ENCODE measurements at places on chromosomes 6 and 20.

GRCh38 chr20:6053776-6054688 lies at the start of gene LRRN4:
Gene LRRN4 (minus strand): TSS chr20:6054060. CDS start chr20:6052799, 1,261 bp downstream.
- DNase-seq, result no peak

DNA sequence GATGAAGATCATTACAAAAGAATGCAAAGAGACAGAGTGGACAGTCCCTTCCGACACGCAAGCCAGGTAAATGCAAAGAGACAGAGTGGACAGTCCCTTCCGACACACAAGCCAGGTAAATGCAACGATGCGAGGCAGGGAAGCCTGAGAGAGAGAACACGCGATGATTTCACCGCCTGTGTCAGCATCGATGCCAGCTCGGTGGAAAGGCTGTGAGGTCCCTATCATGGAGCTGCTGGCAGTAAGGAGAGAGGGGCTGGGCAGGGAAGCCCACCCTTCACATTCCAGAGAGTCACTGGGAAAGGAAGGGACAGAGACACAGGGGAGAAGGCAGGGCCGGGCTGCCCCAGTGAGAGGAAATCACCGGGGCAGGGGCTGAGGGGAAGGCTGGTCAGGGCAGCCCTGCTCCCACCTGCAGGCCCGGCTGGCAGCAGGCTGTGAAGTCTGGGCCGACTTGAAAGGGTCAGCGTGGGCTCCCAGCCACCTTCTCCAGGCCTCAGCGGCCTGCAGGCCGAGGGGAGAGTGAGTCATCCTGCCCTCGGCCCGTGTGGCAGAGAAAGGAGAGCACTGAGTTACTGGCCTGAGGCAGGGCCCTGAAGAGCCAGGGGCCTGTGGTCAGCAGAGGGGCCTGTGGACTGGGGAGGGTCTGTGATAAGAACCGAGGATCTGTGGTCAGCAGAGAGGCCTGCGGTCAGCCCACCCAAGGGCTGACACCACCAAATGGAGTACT lies 80.4 kb downstream of the DACT2 start:
- DNase-seq, result no peak

- no peak for DNase-seq
These were observed 3.1 kb downstream of the METTL24 start for GRCh38 chr6:110355022-110355421.

- DNase-seq, result no peak
These were observed 65.2 kb upstream of the RSPO3 start for GRCh38 chr6:127053032-127053874.

GRCh38 chr6:116596815-116597214 lies 19.5 kb upstream of the RSPH4A start:
- no peak for DNase-seq

DNA sequence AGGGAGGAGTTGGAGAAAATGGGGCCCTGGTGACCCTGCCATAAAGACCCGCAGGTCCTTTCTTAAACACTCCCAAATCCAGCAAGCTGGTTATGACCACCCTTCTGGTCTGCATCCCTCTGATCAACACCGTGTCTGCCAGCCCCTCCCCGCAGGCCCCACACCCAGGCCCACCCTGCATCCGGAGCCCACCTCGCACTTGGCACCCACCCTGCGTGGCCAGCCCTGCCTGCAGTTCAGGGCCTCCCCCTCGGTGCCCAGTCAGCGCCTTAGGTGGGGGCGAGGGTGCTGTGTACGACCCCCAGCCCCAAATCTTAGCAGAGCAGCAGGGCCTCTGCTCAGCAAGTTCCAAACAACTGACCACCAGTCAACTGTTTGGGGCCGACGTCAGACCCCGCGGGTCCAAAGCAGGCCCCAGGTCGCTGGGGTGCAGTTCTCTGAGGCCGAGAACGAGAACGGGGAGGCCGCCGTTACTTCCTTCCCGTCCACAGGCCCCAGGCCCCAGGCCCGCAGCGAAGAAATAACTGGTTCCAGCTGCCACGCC lies 1.2 kb downstream of the ACSS1 start:
- DNase-seq, result no peak

DNA sequence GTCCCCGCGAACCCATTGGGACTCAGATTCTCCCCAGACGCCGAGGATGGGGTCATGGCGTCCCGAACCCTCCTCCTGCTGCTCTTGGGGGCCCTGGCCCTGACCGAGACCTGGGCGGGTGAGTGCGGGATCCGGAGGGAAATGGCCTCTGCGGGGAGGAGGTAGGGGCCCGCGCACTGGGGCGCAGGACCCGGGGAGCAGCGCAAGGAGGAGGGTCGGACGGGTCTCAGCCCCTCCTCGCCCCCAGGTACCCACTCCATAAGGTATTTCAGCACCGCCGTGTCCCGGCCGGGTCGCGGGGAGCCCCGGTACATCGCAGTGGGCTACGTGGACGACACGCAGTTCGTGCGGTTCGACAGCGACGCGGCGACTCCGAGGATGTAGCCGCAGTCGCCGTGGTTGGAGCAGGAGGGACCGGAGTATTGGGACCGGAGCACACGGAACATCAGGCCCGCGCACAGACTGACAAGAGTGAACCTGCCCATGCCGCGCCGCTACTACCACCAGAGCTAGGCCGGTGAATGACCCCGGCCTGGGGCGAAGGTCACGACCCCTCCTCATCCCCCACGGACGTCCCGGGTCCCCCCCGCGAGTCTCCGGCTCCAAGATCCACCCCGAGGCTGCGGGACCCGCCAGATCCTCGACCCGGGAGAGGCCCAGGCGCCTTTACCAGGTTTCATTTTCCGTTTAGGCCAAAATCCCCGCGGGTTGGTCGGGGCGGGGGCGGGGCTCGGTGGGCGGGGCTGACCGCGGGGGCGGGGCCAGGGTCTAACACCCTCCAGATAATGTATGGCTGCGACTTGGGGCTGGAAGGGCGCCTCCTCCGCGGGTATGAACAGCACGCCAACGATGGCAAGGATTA lies 15.7 kb upstream of the HLA-A start:
- no peak for DNase-seq

DNA sequence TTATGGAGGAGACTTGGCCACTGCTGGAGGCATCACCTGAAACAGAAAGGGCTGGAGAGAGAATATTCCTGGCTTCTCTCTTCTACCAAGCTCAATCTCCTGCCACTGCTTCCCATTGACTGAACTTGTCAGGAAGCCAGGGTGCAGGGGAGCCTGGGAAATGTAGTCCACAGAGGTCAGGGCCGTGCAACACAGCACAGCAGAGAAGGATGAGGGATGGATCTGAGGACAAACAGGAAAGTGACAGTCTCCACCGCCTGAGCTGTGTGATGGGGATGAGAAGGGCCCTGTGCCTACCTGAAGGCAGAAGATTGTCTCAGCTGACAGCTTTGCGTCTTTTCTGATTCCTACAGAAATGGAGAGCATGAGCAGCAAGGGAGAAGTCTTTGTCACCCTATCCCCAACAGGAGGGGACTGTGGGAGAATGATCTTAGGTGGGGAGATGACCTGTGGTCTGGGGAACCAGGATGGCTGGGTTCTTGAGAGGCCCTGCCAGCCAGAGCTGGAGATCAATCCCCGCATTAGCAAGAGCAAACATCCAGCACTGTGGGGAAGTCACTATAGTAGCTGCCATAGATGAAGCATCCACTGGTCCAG lies 114.2 kb downstream of the SNX5 start:
- DNase-seq, result no peak

GRCh38 chr20:3731944-3732326 lies 550 bp upstream of the HSPA12B start:
- no peak for DNase-seq

- DNase-seq, result no peak
These were observed 903 bp downstream of the CNKSR3 start for GRCh38 chr6:154509421-154510143.

- no peak for DNase-seq
These were observed 32.3 kb upstream of the DUSP22 start for GRCh38 chr6:259901-260508.

DNA sequence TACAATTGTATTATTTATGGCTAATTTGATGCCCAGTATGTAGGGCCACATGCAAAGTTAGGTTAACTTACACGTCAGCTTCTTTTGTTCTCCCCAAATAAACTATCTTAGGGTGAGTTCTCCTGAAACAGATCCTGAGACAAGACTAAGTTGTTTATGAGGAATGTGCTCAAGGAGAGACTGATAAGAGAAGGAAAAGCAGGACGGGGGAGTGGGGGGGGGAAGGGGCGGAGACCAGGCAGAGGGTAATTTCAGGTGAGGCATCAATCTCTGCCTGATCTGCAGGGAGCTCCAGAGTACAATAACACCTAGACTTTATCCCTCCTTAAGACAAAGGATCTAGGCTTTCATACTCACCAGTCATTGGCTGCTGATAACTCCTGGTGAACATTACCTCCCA lies 220.6 kb upstream of the BTBD3 start:
- DNase-seq, result no peak

GRCh38 chr20:63696628-63697356 lies at the start of gene TNFRSF6B:
Gene TNFRSF6B (plus strand): TSS chr20:63696652. CDS start chr20:63696768, 116 bp downstream.
- DNase-seq, result no peak

DNA sequence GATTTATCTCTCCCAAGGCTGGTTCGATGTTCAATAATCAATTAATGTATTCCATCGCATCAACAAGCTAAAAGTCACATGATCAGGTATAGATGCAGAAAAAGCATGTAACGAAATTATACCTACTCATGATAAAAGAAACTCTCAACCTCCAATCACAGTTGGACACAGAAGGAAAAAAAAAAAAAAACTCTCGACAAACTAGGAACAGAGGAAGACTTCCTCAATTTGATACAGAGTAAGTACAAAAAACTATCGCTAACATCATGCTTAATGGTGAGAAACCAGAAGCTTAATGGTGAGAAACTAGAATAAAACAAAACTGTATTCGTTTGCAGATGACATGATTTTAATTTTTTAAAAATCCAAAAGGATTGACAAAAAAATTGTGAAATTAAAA lies 62.0 kb upstream of the SMIM29 start:
- DNase-seq, result no peak

GRCh38 chr6:157246048-157246630 lies 77.2 kb downstream of the TMEM242 start:
- no peak for DNase-seq

GRCh38 chr6:22829070-22829469 lies 259.7 kb downstream of the HDGFL1 start:
- DNase-seq, result no peak

DNA sequence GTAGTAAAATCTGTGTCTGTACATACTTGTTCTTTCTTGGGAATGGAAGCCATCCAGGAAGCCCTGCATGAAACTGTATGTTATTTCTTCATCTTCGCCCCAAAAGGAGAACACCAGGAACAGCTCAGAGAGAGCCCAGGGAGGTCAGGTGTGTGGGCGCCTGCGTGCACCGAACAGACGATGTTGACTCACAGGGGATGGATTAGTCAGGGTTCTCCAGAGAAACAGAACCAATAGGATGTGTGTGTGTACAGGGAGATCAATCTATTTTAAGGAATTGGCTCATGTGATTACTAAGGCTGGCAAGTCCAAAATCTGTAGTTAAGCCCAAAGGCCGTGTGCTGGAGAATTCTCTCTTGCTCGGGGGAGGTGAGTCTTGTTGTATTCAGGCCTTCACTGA lies 45.7 kb downstream of the RNASET2 start:
- no peak for DNase-seq

- peak; percentile 78 for DNase-seq
These were observed at the start of the genes PCED1A and VPS16 for GRCh38 chr20:2840138-2840966. Gene PCED1A (minus strand): TSS chr20:2840655. CDS start chr20:2839912, 743 bp downstream. Gene VPS16 (plus strand): TSS chr20:2840745. CDS start chr20:2840775, 30 bp downstream.

GRCh38 chr6:40733770-40734396 lies 146.7 kb upstream of the LRFN2 start:
- DNase-seq, result no peak

DNA sequence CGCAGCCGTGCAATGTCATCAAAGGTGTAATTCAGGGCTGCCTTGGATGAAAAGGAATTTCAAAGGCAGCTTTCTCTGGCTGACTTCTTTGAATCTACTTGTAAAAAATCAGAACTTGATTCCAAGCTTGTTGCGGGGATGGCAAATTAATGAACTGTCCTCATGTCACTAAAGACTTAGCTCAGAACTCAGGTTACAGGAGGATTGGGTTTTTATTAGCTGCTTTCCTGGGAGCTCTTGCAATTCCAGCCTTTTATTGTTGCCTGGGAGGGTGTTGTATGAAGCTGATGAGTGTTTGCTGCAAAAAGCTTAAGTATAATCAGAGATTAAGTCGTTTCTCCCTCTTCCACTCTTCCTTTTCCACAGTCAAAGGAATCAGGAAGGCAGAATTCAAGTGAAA lies 113.0 kb upstream of the CDH4 start:
- DNase-seq, result no peak

DNA sequence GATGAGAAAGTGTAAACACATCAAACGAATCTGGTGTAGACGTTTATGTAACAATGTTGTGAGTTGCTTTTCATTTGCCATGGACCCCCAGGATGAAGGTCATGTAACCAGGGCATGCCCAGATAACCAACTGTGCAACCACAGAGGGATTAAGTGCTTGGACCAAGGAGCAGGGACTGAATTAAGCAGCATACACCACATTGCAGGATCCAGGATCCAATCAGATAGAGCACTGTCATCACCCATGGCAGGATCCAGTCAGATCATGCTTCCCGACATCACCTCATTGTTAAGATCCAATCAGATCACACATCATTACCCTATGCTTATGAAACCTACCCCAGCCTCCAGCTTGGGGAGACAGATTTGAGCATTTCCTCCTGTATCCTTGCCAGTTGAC lies 74.3 kb upstream of the RCAN2 start:
- DNase-seq, result no peak

DNA sequence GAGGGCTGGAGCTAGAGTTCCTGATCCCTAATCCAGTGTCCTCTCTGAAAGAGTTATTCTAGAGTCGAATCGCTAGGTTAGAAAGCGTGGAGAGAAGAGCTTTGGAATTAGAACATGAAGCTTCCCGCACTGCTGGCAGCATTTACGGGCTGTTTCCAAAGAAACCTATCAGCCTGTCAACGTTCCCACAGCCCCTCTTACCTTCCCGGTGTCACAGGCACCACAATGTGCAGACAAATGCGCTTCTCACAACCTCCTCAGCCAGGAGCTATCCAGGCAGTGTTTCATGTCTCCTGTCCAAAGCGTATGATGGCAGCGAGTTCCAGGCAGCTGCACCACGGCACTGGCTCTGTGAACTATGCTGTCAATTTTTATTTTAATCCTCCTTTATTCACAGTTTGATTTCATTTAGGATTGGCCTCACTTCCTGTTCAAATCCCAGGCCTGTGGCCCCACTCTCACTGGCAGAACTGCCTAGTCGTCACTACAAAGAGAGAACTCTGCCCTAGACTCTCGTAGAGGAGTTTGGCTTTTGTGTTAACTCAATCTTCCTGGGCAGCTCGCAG lies 322.8 kb upstream of the SOX4 start:
- DNase-seq, result no peak

GRCh38 chr6:163137398-163137881 lies 277.1 kb upstream of the QKI start:
- DNase-seq, result no peak

- DNase-seq, result no peak
These were observed 22.2 kb downstream of the TNXB start for GRCh38 chr6:32086661-32087573.

DNA sequence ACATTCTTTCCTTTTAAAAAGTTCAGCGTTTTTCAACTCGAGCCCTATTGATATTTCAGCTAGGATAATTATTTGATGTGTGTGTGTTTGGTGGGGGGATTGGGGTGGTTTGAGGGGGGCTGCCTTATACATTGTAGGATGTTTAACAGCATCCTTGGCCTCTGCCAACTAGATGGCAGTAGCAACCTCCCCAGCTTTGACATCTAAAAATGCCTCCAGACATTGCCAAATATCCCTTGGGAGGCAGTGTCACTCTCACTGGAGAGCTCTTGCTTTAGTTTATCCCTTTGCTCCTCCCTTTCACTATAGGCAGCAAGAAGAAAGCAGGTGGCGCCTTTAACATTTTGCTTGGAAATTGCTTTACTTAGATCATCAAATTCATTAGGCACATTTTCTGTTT lies 14.6 kb upstream of the TP53TG5 start:
- DNase-seq, result no peak

GRCh38 chr6:15874326-15874725 lies 211.5 kb upstream of the DTNBP1 start:
- DNase-seq, result no peak

- DNase-seq, result peak; percentile 75
These were observed 26.2 kb downstream of the SLC16A10 start for GRCh38 chr6:111113336-111114086.

All from foreskin melanocyte (primary cell).